Foreskin keratinocyte (primary cell): ENCODE measurements at places on chromosomes 7 and 10. TPM values are rescaled to one million over a fixed set of nuclear protein-coding genes. Genes with fewer than 3 reads are reported as not detected.

DNA sequence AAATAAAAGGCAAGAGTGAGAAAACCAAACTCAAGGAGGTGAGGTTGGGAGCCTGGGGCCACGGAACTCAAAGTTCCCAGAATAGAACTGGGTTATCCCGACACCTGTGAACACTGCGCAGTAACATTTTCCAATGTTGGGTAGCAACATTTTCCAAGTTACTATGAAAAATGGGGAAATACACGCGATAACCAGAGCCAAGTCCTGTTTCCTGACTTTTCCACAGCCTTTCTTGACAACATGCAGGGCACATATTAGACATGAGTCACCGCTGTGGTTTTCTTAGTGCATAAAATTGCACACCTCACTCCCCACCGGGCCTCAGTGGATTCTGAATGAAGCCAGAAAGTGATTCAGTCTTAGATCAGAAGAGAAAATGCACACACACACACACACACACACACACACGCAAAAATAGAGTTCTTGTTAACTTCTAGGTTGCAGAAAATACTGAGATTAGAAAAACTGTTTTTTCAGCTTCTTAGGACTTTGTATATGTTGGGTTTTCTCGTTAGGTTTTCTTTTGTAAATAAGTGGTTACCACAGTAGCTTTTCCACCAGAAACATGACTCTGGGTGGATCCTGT is 70.0 kb downstream of the CAMK1D start:
- peak; percentile 95 for DNase-seq

- no peak for DNase-seq
Observed at GRCh38 chr7:132428247-132428919, 147.9 kb downstream of the PLXNA4 start.

DNA sequence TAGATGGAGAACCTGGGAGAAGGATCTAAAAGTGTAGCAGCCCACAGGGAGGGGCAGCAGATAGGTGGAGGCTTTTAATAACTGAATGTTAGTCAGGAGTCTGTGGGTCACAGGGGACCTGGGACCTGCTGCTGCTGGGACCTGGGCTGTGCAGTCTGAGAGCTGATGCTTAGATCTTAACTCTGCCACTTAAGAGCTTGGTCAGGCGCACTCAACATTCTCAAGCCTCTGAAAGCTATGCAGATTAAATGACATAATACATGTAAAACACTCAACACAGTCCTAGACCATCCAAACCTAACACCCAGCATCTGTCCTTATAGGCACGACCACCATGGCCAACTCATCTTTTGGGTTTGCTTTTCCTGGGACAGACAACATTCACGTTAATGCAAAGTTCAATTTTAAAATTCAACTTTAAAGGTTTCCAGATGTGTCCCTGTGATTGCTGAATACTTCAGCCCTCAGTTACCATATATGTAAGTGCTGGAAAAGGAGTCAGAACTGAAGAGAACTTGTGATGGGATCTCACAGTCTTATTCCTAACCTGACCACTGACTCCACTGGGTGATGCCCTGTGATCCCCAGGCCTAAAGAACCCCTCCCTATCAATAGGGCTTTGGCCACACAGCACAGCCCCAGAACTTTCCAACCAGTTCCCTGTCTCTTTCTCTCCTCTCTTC is 321.0 kb downstream of the PLXNA4 start:
- DNase-seq = no peak

DNA sequence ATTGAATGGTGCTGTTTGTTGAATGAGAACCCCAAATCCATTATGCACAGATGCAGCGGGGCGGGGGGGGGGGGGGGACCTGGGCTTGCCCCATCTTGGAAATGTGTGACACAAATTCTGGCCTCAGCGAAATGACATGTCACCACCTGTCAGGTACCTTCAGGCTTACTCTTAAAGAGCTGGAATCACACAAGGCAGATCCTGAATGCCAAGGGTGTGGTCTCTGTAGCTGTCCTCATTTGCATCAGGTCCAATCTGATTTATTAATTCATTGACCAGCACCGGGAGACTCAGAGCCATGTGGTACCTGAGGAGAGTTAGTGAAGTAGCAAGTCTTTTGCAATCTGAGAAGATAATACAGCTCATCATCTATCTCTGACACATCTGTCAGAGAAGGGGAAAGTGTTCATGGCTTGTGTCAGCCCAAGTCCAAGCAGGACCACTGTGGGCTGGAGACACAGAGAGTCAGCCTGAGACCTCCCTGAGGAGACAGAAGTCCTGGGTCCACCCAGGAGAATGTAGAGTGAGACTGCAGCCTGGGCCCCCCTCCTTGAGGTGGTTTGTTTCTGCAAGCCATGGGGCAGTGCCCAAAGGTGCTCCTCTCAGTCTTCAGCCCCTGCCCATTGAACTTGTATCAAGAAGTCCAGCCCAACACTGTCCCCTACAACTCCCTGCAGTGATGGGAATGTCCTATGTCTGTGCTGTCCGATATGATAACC is 46.7 kb downstream of the ADCYAP1R1 start:
- DNase-seq = no peak

GRCh38 chr10:62376071-62377025 is 2.2 kb downstream of the ZNF365 start:
- DNase-seq = no peak

DNA sequence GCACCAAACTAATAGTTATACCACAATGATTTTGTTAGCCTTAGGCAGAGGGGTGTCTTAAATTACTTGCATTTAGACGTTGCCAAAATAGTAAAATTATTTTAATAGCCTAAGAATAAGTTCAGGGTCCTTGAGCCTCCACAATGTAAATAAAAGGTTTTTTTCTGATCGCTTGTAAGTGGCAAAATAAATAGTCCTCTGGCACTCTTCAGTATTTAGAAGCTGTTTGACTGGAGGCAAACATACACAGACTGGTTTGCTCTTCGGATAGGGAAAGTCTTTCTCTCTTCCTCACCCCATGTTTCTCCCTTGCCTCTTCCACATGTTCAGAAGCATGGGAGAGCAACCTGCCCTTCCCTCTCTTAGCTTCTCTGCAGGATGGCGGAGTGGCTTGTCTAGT is 49.5 kb upstream of the FAM180A start:
- DNase-seq = no peak

GRCh38 chr7:95863623-95864022 is 91.3 kb downstream of the DYNC1I1 start:
- no peak for DNase-seq

DNA sequence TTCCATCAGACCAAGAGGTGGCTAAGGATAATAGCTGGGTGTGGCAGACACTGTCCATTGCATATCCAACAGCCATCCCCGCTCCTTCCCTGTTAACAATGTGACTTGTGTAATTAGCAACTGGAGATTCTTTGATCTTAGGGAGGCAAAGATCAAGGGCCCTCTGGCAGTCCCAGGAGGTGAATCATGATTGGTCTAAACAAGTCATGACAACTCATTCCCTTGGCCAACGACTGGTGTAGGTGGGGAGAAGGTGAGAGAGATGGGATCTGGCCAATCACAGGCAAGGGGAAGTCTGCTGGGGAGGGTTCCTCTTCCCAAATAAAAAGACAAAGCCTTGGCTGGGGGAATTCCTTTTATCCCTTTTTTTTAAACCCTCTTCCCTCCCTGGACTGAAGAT is 46.2 kb upstream of the COMTD1 start:
- peak; percentile 49 for DNase-seq

DNA sequence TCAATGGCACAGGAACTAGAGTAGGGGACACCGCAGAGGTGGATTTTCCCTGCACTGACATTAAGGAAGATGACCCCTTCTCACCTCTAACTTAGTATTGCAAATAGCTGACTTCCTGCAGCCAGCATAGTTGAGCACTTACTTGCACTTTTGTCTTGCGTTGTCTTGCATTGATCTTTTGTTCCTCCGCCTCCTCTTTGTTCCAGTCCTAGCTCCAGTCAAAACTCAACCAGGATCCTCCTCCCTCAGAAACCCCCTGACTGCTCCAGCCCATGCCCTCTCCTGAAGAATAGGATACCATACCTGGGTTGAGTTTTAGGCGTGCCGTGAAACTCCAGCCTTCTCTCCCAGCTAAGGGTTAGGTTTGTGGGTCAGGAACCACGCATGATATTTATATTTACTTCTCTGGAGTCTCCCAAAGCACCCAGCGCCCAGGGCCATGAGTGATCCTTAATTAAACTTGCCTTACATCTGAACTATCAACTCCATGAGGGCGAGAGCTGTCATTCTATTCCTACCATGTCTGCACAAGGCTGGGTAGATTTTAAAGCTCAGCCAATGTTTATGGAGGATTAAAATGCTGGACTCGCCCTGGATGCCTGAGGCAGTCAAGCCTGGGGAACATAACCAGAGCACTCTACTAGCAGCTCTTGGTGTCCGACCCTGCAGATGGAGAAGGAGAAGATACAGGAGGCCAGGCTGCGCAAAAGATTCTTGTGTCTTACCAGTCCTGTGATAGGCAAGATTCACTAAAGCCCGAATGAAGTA is 14.1 kb downstream of the ZNF467 start:
- no peak for DNase-seq

- peak; percentile 76 for DNase-seq
Observed at GRCh38 chr10:5283305-5284158, 81.2 kb upstream of the UCN3 start.

Gene FEZF1
- not detected in 2 replicates for total RNA-seq

Gene AZGP1
- 0.25 and 0.71 TPM in 2 replicates for total RNA-seq

Gene GRB10
- 13.4 and 22.6 TPM in 2 replicates for total RNA-seq

Gene RHOBTB1
- total RNA-seq = 3.4 and 3.7 TPM in 2 replicates
